ENCODE measurements at places on chromosomes 3 and 15.

GRCh38 chr15:32694222-32694983, 23.4 kb upstream of the GREM1 start:
- DNase-seq, result no peak

- no peak for DNase-seq
These were observed 81.3 kb upstream of the ATP10A start for GRCh38 chr15:25944386-25944785.

GRCh38 chr3:122943828-122944190, 83.8 kb downstream of the SEMA5B start:
- no peak for DNase-seq

DNA sequence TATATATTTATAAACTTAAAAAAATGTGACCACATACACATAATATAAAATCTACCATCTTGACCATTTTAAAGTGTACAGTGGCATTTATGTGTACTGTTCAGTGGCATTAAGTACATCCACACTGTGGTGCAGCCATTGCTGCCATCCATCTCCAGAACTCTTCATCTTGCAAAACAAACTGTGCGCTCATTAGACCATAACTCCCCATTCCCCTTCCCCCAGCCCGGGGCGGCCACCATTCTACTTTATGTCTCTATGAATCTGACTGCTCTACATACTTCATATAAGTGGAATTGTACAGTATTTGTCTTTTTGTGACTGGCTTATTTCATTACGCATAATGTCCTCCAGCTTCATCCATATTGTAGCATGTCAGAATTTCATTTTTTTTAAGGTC, 47.8 kb downstream of the CTXND1 start:
- no peak for DNase-seq

DNA sequence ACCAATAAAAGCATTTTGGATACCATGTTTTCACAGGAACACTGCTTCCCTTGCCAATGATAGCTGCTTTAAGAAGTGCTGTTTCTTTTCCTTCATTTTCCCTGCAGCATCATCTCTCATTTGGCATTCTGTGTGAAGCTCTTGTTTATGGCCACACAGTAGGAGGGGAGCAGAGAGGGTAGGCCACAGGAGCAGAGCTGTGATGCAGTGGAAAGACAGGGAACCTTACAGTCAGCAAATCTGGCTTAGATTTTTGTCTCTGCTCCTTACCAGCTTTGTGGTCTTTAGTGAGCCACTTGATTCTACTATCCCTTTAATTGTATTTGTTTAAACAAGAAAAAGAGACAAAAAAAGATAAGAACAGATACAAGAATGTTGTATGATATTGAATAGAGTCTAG, 138.7 kb downstream of the RPL22L1 start:
- no peak for DNase-seq

GRCh38 chr3:133381346-133382109, 18.3 kb upstream of the BFSP2 start:
- no peak for DNase-seq

DNA sequence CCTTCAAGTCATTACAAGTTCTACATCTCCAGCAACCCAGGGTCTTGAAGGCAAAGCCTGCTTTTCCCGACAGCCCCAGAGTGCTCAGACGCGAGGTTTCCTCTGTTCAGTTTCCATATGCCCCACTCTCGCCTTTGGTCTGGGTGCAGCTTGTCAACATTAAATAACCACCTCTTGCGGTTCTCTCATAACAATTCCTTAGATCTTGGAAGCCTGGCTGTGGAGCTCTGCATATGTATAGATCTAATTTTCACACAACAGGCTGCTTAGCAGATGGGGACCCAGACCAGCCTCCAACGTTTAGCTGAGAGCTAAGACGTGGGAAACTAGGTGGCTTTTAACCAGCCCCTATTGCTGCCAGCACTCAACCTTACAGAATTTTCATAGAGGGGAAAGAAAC, 295.5 kb downstream of the RPLP1 start:
- DNase-seq, result no peak

GRCh38 chr15:84889313-84889990, 5.0 kb downstream of the SLC28A1 start:
- DNase-seq, result no peak

DNA sequence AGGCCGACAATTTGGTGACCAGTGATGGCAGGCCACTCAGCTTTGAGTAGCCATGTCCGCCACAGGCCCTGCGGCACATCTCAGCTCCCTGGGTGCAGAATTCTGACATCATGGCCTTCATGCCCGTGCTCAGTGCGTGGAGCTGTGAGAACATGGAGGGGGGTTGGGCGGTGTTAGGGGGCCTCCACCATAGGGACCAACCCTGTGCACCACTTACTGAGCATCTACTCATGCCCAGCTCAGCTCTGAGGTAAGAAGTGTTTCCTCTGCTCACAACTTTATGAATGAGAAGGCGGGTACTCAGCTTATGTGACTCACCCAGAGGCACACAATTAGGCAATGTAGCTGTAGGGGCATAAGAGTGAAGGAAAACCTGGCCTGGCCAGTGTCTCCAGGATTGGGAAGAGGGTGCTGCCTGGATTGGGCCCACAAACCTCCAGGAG, 10.5 kb downstream of the ACOX2 start:
- DNase-seq, result no peak

DNA sequence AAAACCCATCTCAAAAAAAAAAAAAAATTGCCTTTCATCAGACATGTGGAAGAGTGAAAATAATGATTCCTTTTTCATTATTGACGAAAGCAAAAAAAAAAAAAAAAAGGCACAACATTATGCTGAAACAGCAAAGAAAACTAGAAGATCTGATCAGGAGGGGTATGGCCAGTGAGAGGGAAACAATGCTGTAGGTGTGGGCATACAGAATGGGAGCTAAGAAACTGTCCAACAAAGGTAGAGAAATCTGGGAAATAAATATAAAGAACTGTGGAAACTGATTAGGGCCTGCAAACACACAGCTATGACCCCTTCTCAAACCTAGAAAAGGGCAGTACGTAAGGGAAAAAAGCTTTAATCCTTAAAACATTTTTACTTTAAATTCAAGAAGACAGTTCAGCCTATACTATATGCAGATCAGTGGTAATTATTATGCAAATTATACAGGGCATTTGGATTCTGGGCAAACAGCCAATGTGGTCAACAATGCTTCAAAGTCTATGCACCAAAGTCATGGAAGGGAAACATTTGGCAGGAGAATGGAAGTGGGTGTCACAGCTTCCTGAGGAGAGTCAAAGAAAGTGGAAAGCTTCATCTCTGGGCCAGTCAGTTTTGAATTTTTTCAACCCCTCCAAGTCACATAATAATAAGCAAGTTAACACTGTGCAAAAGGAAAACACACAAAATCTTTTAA, 68.3 kb upstream of the SLC12A8 start:
- peak; percentile 1 for DNase-seq

DNA sequence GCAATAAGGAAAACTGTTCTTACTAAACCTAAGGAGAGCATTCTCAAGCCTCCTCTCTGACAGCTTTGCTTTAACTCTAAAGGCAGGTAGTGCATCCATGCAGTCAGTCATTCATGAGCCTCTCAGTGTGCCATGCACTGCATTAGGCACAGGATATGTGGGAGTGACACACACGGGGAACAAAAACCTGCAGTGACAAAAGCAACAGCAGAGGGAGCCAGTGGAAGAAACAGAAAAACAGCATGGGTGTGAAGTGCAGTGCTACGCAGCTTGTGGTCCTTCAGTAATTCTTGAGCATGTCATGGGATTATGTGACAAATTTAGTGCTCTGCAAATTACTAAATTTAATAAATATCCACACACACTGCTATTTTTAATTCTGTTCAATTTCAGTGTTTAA, 230.7 kb downstream of the BBX start:
- peak; percentile 68 for DNase-seq

- DNase-seq, result no peak
These were observed 2.5 kb downstream of the CTDSPL start for GRCh38 chr3:37863949-37864822.

- no peak for DNase-seq
These were observed 803.9 kb downstream of the DIPK2A start for GRCh38 chr3:144775551-144775950.

- no peak for DNase-seq
These were observed 4.7 kb downstream of the RNF111 start for GRCh38 chr15:58992181-58992580.

GRCh38 chr15:31758126-31758525, 272.2 kb upstream of the CHRNA7 start:
- peak; percentile 86 for DNase-seq

- no peak for DNase-seq
These were observed 47.5 kb upstream of the TM4SF1 start for GRCh38 chr3:149424918-149425317.

DNA sequence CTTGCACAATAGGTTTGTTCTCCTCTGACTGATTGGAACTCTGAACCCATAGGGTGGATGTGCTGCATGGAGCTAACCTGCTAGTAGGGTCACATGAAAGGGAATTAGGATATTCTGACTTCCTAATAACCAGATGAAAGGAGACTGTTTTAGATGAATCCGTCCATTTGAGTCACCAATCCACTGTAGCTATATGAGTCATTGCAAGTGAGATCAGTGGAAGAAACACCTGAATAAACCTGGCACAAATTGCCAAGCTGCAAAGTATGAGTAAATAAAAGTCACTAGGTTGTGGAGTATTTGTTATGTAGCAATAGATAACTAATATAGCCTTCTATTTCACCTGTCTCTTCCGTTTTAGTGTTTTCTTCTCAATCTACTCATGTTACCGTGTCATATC, 584.4 kb downstream of the PDCD6IP start:
- DNase-seq, result peak; percentile 9

DNA sequence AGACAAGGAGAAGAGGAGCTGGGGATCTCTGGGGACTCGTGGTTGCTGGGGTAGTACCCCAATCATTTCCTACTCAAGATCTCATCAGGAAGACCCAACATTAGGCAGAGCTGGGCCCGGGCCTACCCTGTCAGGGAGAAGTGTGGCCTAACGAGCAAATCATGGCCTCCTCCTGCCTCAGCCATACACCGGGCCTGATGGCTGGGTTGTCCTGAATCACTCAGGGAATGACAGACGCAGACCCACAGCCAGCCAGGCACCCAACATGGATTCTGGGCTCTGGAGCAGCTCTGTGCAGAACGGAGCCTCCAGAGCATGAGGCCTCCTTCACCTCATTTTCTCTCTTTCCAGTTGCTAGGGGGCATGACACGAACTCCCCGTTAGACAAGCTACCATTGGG, 19.7 kb downstream of the ITGA11 start:
- DNase-seq, result no peak

GRCh38 chr3:166510382-166510781, 673.2 kb upstream of the BCHE start:
- DNase-seq, result no peak

DNA sequence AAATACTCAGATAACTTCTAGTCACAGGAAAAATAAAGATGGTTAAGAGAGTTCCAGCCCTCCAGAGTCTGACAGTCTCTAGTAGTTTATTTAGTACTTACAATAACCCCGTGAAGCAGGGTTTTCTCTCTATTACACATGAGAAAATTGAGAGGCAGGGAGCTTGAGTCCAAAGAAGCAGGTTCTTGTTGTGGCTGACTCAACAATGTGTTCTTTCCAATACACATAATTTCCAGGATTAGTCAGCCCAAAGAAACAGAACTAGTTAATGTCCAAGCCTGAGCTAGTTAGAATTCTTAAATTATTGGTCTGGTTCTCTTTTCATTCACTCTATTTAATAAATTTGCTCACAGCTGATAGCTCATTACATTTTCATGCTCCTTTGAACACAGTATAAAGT, 49.9 kb downstream of the ALDH1A2 start:
- DNase-seq, result no peak

GRCh38 chr3:4633078-4634004, 140.2 kb downstream of the ITPR1 start:
- peak; percentile 49 for DNase-seq

- DNase-seq, result peak; percentile 9
These were observed 104.7 kb downstream of the UNC13C start for GRCh38 chr15:54082836-54083492.

- no peak for DNase-seq
These were observed 35.6 kb downstream of the SMAD3 start for GRCh38 chr15:67100801-67101581.

GRCh38 chr3:138378990-138379389, 30.6 kb downstream of the MRAS start:
- no peak for DNase-seq

DNA sequence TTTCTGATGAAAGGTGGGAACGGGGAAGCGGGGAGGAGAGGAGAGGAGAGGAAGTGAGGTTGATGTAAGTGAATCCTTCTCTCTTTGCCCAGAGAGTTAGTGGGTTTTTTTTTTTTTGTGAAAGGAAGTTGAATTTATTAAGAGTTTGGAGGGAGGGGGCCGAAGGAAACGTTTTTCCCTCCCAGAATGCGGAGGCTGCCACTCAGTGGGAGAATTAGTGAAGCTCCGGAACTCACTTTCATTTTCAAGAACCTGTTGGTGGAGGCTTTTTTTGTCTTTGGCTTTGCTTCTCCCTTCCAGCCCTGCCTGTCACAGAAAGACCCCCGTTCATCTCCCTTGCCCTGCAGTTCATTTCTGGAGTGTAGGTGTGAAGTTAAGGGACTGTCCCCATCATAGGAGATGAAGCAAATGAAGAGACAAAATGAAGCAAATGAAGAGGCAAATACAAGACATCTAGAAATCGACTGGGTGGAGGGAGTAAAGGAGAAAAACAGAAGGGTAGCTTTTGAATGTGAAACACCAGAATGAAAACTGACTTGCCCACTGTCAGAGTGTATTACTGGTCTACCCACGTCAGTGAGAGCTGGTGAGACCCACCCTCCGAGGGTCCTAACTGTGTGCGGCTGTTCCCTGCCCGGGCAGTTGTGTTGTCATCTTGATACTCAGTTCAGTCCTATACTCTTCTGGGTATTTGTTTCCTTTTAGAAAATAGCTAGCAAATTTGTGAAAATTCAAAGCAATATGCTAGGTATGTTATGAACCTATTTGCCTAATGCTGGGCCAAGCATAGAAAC, 91.5 kb downstream of the ITPR1 start:
- DNase-seq, result no peak

DNA sequence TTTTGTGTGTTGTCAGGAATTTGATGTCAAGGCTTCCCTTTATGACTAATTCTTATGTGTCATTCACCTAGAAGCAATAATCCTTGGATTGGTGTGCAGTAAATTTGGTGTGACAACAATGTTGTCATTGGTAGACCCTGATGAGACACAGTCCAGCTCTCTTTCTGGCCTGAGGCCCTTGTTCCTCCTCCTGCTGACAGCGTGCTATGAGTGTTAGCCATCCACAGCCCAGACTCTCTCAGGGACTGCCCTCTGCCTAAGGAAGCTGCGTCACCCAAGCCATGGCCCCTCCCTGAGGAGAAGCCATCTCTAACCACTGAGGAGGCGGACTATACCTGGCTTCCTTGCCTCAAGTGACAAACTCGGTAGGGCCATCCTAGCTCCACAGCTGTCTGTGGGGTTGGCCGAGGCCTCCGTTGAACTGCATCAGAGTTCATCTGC, 13.3 kb upstream of the TM4SF1 start:
- no peak for DNase-seq

- no peak for DNase-seq
These were observed 29.1 kb upstream of the ELP6 start for GRCh38 chr3:47542471-47543173.

All from NCI-H1417 (cell line).